ENCODE measurements at places on chromosomes 2 and 18.
A peak's percentile ranks its signal among the peaks of the same experiment; 100 is the strongest.

GRCh38 chr2:120670771-120671480 lies 64.7 kb upstream of the GLI2 start:
- DNase-seq = no peak

- no peak for DNase-seq
Measured at GRCh38 chr2:204824751-204825453, 279.6 kb downstream of the PARD3B start.

DNA sequence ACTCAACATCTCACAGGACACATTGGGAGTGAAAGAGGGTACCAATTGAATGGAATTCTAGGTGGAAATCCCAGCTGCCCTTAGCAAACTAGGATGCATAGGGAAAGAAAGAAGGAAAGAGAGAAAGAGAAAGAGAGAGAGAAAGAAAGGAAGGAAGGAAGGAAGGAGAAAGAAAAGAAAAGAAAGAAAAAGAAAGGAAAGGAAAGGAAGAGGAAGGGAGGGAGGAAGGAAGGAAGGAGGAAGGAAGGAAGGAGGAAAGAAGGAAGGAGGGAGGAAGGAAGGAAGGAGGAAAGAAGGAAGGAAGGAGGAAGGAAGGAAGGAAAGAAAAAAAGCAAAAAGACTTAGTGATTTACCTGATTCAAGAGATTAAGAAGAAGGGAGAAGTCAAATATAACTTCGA lies 143.9 kb downstream of the SS18 start:
- DNase-seq = no peak

- no peak for DNase-seq
Measured at GRCh38 chr2:168107322-168107721, 140.1 kb downstream of the STK39 start.

DNA sequence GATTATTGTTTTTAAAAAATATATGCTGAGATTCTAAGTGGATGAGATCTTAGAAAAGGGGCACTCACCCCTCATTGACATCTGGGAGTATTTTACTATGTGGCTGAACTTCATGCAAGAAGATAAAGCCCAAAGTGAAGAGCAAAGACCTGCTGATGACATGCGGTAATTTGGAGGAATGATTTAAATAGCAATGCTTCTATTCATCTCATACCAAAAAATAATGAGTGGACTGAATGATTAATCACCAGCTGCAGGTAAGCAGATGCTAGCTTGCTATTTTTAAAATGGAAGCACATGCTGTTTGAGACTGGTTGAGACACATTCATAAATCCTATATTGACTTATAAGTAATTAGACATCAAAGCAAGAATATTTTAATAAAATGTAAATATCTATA lies 12.7 kb upstream of the CDK15 start:
- no peak for DNase-seq

DNA sequence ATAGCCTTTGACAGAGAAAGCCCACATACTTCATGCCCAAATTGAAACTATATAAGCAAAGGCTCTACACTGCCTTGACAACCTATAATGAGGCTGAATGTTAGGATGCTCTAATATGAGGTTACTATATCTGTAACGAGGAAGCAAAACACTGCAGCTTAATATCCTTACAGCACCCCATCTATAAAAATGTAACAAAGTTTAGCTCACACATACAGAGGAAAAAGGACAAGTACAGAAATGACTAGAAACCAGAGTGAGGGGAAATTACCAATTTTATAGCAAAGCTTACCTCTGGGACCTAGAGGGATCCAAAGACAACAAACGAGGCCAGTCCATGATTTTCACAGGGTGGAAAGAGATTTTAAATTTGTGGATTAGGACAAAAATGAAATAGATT lies 138.5 kb downstream of the COL4A4 start:
- DNase-seq = no peak

DNA sequence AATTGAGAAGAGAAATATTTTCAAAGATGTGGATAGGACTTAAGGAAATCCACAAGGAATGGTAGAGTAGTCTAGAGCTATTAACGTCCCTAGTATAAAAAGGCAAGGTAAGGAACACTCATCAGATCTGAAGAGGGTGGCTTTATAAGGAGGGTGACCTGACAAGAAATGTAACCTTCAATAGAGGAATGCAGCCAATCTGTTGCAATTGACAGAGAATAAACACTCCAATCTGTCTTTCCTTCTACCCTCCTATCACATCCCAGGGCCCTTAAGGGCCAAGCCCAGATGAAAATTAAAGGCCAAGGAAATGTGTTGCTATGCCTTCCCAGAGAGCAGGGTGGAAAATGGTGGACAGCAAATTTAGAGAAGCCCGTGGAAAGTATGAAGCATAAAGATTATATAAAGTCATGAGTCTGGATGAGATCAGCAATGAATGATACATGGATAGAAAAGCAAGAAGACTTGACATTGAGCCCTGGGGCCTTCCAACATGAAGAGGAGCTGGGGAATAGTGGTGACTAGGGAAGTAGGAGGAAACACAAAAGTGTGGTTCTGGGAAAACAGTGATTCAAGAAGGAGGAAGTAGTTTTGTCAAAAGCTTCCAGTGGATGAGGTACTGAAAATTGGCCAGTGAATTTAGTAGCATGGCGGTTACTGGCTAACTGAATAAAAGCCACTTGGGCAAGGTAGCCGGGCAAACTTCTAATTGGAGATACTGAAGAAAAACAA lies 270.6 kb upstream of the TANK start:
- DNase-seq = no peak

- no peak for DNase-seq
Measured at GRCh38 chr2:20282916-20283592, 58.1 kb upstream of the SDC1 start.

DNA sequence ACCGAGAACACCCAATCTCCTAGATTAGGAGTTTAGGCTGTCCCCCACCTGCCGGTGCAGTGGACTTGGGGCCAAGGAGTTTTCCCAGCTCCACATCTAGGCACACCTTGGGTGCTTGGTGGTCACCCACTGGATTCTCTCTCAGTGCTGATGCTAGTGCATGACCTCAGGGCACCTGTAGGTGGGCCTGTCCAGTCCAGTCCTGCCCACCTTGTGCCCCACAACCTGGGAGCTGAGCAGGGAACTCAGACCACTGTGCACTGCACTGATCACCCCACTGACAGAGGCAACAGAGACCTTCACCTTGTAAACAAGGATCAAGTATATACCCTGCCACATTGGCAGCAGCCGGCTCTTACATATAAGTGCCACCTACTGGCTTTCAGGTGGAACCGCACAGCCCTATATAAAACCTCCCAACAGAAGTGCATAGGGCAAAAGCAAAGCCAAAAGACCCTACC lies 12.7 kb upstream of the CDH19 start:
- DNase-seq = no peak

- DNase-seq = no peak
Measured at GRCh38 chr2:177359836-177360595, 32.6 kb upstream of the AGPS start.

GRCh38 chr2:64675860-64676259 lies 22.1 kb upstream of the SERTAD2 start:
- no peak for DNase-seq

DNA sequence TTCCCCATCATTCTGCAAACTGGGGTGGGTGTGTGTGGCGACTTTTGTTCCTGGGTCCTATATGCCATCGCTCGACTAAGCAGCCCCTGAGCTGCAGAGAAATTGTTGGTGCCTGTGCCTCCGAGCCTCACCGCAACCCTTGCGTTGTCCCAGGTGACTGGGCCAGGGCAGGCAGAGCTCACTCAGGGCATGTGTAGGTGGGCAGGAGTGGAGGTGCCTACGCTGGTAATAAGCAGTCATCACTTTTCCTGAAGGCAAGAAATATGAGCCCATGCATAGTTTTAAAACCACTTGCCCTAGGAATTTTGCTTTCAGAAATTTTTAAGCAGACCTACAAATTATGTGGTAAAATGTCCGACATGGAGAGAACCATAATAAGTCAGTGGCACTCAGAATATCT lies 197.8 kb downstream of the SMAD7 start:
- no peak for DNase-seq

DNA sequence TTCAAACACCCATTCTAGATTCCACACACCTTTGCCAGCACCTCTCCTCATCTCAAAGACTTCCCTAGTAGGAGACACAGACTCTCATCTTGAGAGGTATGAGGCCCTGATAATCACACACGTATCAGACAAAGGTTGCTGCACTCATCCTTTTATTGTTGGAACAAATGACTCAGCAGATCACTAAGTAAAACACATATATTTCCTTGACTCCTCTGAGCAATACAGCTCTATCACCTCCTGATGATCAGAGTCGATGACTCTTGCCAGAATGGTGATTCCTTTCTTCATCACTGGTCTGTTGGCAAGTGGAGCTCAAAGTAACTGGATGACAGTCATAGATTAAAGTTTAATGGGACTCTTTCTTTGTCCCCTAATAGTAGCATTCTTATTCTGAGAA lies 1049.2 kb upstream of the ZEB2 start:
- no peak for DNase-seq

DNA sequence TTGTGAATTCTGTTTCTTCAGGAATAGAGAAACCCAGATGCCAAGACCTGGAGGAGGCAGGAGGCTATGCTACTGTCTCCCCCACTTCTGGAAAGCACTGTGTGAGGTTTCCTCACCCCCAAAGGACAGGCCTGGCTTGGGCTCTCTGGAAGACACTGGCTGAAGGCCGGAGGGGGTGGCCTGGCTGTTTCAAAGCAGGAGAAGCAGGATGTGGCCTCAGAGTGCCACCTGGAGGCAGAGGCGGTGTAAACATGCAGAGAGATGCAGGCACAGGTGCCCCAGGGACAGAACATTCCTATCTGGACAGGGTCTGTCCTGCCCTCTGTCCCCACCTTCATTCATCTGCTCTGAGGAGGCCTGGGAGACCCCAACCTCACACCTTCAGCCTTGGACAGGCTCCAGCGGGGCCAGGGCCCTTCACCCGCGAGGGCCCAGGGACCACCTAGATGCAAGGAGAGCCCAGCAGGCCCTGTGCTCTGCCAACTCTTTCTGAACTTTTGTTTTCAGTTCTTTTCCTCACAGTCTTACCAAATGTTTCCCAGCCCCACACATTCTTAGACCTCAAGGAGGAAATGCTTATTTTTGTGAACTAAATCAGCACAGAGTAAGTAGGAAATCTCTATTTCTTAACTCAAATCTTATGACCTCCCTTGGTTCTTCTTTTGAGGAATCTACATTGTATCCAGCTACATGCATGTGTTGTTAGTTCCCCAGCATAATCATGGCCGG lies 79.2 kb downstream of the LONRF2 start:
- DNase-seq = peak; percentile 85

DNA sequence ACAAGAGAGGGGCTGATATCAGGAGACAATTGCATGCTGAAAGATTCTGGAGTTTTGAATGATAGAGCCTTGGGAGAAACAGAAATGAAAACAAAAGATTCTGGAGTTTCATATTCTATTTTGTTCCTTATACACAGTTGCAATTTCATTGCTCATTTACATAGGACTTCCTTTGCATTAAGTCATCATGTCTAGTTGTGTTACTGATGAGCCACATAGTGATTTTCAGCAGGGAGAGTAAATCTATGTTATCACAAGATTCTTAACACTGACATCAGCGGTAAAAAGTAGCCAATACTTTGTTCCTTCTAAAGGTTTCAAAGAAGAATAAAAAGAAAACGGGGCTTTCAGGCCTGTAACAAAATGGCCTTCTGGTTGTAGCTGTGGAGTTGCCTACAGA lies 7.1 kb downstream of the ADAM17 start:
- no peak for DNase-seq

GRCh38 chr2:38533180-38533579 lies 69.5 kb downstream of the HNRNPLL start:
- peak; percentile 25 for DNase-seq

DNA sequence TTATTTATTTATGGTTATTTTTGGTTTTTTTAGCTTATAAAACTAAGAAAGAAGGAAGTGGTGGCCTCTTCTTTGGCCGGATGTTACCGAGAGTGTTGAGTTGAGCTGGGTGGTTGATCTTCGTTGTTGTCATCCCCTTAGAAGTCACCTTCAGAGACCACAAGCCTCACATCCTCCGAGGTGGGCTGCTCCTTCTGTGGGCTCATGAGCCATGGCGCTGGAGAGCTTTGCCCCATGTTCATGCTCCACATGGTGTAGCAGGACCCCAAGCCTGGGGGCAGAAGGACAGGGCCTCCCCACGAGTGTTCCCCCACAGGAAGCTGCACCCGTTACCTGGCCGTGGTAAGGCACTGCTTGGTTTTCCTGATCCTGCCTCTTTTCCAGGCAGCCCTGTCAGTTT lies 23.4 kb downstream of the SNTG2 start:
- DNase-seq = no peak

Measured in ecto neural progenitor cell (in vitro differentiated cells).